ENCODE measurements at places on chromosomes 3 and 15.

DNA sequence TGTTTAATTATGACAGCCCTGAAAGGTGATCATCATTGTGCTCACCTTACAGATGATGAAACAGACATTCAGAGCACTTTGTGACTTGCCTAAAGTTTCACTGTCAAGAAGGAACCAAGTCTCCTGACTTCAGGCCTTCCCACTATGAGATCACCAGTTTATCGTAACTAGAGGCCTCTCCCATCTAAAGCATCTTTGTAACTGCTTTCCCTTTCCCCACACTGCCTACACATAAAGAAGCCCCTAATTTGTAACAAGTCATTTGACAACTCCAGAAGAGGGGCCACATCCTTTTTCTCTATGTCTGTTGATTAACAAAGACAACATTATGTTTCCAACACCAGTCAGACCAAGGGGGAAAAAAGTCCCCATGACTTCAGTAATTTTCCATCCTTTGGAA lies 1.1 kb downstream of the KLHL6 start:
- no peak for DNase-seq

DNA sequence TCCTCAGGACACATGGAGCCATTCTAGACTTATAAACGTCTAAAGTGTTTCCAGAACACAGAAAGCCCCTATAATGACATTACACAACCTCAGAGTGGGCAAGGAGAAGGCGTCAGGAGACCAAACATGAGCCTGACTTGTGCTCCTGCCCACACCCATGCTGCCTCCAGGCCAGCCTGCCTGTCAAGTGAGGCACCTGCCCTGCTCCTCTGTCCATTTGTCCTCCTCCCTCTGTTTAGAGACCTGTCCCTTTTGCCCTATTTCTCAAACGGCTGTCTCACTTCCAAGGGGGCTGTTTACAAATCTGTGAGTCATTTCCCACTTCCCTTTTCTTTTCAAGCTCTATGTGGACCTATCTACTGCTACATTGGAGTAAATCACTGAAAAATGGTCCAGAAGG lies 21.0 kb downstream of the ZDHHC3 start:
- DNase-seq: no peak

DNA sequence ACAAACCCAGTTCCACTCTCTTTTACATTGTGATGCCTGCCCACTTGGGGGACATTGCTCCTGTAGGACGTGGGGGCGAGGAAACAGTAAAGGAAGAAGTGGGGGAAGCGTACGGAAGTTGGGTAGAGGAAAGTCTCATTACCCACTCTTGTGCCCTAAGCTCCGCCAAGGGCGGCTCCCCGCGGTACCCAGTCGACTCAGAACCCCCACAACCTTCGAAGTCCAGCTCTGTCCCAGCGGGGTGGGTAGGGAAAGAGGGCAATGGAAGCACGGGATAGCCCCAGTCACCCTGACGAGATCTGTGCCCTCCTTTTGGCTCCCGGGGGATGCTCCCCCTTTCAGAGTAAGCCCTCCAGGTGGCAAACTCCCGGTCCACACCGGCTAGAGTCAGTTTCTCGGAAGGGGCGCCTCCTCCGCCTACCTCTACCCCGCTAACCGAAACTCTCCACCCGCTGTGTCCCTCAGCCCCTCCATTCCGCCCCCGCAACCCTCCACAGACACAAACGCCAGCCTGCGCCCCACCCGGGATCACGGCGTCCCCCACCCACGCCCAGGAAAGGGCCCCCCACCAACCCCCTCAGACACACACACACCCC lies 527 bp downstream of the CSNK1G1 start:
- DNase-seq: peak; percentile 16

DNA sequence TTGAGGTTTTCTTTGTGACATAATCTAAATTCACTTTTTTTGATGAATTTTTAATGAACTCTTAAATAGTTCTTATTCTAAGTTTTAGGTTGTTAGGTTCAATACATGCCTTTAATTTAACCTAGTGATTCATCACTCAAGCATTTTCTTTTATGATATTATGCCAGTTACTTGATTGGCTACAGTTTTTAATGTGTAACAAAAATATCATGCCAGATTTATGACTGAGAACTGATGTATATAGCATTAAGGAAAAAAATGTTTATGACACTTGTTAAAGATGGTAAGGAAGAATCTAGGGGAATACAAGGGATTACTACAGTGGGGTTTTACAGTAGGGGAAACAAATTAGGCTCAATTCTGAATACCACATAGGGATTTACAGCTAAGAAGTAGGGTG lies 103.1 kb downstream of the VGLL3 start:
- no peak for DNase-seq

GRCh38 chr3:179321668-179322285 lies 1.1 kb upstream of the ZNF639 start:
- no peak for DNase-seq

GRCh38 chr15:42065033-42065432 lies 29.3 kb downstream of the PLA2G4D start:
- DNase-seq: no peak

GRCh38 chr3:41507336-41508062 lies 308.2 kb downstream of the CTNNB1 start:
- DNase-seq: no peak

DNA sequence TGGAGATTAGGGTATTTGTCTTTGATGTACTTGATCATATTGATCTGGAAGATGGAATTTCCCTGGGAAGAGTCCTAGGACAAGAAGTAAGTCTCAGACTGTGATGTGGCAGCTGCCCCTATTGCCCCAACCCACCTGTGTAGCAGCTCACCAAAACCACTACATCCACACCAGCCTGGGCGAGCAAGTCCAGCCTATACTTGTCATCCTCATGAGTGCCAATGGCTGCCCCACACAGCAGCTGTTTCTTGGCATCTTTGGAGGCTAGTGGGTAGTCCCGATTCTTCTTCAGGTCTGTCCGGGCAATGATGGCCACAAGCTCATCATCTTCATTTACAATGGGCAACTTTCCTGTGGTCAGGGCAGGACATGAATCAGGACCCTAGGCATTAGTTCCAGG lies 2.7 kb downstream of the IMPDH2 start:
- DNase-seq: no peak

DNA sequence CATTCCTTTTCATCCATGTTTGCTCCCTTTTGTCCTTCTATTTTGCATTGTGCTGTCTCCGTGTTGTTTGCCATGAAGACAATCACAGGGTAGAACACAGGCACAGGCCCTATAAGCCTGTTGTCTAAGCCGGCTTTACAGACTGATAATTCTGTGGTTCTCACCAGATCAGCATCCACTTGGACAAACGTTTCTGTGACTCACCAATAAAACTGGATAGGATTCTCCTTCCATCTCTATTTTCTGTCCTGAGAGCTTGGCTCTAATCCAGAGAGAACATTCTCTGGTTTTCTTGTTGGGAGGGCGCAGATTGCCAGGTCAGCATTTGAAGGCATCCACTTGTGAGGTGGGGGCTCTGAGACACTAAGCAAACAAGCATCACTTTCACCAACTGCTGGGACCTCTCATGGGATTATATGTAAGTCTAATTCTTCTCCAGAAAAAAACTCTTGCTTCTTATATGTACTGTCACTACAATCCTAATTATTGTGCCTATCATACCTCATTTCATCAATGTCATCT lies 101.6 kb downstream of the ERC2 start:
- DNase-seq: no peak

DNA sequence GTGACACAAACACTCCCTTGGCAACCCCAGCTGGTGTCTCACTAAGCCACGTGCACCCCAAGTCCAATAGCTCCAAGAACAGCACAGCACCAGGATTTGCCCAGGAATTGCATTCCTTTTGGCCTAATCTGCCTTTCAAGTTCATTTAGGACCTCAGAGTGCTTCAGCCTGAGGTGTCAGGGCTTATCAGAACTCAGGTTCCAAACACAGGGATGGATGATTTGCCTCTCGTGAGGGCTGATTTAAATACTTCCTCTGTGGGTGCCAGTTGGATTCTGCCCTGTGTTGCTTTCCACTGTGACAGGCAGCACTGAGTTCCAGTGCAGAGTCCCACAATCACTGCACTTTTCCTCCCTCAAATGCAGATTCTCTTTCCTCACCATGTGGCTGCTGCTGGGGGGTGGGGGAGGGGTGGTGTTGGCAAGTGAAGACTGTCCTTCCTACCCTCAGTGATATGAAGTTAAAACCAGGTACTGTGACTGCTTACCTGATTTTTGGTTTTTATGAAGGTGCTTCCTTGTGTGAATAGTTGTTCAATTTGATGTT lies 204.3 kb upstream of the STAC start:
- DNase-seq: no peak

GRCh38 chr15:34786206-34786605 lies 9.1 kb downstream of the ACTC1 start:
- DNase-seq: no peak

- DNase-seq: no peak
Measured at GRCh38 chr3:72663429-72663828, 184.8 kb downstream of the SHQ1 start.

DNA sequence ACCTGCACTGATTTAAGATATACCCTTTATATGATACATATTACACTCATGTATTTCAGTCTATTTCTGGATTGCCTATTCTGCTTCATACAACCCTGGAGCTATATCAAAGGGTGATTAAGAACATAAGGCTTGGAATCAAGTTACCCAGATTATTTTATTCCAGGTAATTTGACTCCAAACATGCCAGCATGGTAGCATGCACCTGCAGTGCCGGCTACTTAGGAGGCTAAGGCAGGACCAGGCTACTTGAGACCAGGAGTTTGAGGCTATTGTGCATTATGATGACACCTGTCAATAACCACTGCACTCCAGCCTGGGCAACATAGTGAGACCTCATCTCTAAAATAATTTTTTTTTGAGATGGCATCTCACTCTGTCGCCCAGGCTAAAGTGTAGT lies 50.4 kb upstream of the NEO1 start:
- no peak for DNase-seq

- DNase-seq: no peak
Measured at GRCh38 chr15:40747685-40748631, 7.1 kb downstream of the RMDN3 start.

GRCh38 chr3:133038089-133038730 lies at the start of gene TMEM108:
TSS of gene TMEM108 (plus strand) at chr3:133038391.
- no peak for DNase-seq

DNA sequence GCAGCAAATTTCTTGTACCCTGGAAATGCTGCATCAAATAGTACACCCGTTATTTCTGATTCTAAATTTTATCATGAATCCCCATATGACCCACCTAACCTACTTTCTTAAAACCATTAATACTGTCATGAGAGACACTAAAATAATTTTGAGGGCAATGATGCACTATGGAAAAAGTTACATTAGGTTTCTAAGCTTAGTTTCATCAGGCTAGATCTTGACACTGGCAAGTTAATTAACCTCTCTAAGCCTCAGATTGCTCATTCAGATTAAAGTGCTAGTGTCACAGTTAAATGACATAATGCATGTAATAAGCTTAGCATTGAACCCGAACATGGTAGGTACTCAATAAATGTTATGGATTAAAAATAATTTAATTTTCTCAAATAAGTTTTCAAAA lies 8.2 kb downstream of the GOLIM4 start:
- DNase-seq: no peak

DNA sequence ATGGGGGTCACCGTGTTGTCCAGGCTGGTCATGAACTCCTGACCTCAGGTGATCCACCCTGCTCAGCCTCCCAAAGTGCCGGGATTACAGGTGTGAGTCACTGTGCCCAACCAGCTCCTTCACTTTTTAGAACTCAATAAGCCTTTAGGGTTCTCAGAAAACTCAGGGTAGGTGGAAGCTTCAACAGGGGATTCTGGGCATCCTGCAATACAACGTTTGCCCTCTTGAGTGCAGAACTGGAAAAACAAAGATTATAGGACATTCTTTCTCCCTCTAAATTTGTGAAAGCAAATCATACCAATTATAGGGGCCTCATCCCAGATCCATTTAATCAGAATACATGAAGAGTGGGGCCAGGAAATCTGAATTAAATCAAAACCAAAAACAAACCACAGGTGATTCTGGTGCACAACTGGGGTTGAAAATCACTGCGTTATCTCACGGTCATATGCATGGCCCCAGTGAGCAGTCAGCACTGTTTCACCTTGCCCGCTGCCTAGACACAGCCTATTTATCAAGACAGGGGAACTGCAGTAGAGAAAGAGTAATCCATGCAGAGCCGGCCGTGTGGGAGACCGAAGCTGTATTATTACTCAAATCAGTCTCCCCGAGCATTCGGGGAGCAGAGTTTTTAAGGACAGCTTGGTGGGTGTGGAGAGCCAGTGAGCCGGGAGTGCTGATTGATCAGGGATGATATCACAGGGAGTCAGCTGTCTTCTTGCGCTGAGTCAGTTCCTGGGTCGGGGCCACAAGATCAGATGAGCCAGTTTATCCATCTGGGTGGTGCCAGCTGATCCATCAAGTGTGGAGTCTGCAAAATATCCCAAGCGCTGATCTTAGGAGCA lies 58.4 kb downstream of the TMEM44 start:
- no peak for DNase-seq

DNA sequence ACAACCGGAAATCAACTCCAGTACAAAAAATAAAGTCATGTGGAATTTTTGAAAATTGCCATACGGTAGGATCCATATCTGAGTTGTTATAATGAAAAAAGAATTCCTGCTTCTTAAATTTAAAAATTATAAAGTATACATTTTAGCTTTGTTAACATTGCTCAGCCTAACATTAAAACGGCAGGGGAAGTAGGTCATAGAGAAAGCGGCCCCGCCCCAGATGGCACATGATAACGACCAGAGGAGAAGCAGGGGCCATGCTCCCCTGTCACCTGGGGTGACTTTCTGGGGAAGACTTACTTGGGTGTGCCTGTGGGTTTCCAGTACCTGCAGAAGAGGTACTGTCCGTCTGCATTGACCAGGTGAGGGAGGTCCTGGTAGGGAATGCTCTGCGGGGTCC lies 921 bp downstream of the MGLL start:
- DNase-seq: no peak

DNA sequence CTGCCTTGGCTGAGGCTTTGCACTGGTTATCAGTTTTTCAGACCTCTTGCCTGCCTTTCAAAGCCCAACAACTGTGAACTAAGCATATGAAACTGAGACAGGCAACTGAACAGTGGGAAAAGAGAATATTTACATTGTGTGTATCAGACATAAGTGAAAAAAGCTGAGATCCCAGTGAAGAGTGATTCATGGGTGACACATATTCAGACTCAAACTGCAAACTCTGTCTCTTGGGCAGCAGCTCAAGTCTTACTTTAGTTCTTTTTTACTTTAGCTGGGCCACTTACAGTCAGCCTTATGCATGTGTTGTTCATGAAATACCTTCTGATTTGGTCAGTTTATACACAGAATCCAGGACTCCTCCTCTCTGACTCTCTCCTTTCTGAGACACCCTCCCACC lies 19.2 kb downstream of the SUCLG2 start:
- DNase-seq: no peak

GRCh38 chr3:7015683-7016440 lies 154.9 kb downstream of the GRM7 start:
- DNase-seq: no peak
